ENCODE measurements at places on chromosomes 2 and 18. TPM values are rescaled to one million over a fixed set of nuclear protein-coding genes. Genes with fewer than 3 reads are reported as not detected.

FRZB gene
- 8.4 TPM for total RNA-seq

ARL4C gene
- 3.0 TPM for total RNA-seq

ARMC9 gene
- total RNA-seq = 49.7 TPM

TUBB8B gene
- total RNA-seq = 8.9 TPM

RBM44 gene
- total RNA-seq = 23.4 TPM

KLHL14 gene
- 2.0 TPM for total RNA-seq

SNRNP27 gene
- total RNA-seq = 77.1 TPM

GKN2 gene
- total RNA-seq = not detected

GAREM1 gene
- 15.2 TPM for total RNA-seq

CHRND gene
- total RNA-seq = 0.56 TPM

CDH20 gene
- total RNA-seq = 0.16 TPM

MEMO1 gene
- total RNA-seq = 59.9 TPM

TET3 gene
- 12.2 TPM for total RNA-seq

GRP gene
- total RNA-seq = 2.9 TPM

GKN1 gene
- not detected for total RNA-seq

GMPPA gene
- 24.6 TPM for total RNA-seq

RGPD8 gene
- 33.0 TPM for total RNA-seq

HAAO gene
- 5.3 TPM for total RNA-seq

PTH2R gene
- total RNA-seq = 1.9 TPM

ATP6V1B1 gene
- 2.9 TPM for total RNA-seq

CRACDL gene
- total RNA-seq = 30.4 TPM

IL18R1 gene
- 1.0 TPM for total RNA-seq

MAP3K19 gene
- 9.8 TPM for total RNA-seq

DLX1 gene
- total RNA-seq = not detected

AGXT gene
- total RNA-seq = not detected

PPP1R1C gene
- 26.2 TPM for total RNA-seq

NTSR2 gene
- total RNA-seq = 0.47 TPM

KLHL30 gene
- total RNA-seq = 0.16 TPM

SLC4A5 gene
- total RNA-seq = 113 TPM

NEDD4L gene
- 42.7 TPM for total RNA-seq

Measured in testis (tissue), 5 donors.